ENCODE measurements at places on chromosomes 5 and 9.

DNA sequence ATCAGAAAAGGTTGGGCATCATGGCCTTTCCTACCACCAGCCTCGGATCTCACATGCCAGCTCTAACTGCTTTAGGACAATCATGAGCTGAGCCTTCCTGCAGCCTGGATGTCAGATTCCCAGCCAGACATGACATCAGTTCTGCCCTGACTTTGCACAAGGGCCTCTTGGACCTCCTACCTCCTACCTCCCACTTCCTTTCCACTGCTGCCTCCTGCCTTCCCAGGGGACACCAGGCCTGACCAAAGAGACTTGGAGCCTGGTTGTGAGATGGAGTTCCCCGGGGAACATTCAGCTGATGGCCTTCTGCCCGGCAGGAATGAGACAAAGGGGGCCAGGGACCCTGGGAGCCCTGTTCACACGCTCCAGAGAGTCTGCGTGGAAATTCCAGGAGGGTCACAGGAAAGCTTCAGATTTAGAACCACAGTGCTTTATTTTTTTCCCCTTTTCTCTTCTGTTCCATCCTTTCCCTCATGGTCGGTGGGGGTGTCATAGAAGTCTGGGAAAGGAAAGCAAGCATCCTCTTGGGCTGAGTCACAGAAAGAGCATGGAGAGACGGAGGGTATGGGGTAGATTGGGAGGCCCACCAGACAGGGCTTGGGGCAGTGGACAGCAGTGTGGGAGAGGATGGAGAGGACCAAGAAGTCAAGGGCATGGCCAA is 35.4 kb upstream of the IL17B start:
- DNase-seq = no peak

DNA sequence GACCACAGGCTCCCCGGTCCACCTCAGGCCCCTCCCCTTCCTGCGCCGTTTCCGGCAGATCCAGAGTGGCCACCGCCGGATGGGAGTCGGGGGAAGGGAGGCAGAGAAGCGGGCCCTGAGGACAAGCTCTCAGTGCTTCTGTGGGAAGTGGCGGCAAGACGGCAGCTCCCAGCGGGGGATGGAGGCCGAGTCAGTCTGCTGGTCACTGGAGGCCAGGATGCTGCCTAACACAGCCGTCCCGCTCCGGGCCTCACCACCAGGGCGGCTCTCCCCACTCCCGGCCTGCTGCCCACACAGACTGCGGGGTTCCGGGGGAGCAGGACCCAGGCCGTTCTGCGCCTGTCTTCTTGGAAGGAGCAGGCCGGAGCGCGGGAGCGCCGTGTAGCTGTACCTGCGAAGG is 31.4 kb downstream of the FXN start:
- no peak for DNase-seq

- DNase-seq = no peak
Observed at GRCh38 chr5:33441241-33442177, 744 bp downstream of the TARS1 start.

DNA sequence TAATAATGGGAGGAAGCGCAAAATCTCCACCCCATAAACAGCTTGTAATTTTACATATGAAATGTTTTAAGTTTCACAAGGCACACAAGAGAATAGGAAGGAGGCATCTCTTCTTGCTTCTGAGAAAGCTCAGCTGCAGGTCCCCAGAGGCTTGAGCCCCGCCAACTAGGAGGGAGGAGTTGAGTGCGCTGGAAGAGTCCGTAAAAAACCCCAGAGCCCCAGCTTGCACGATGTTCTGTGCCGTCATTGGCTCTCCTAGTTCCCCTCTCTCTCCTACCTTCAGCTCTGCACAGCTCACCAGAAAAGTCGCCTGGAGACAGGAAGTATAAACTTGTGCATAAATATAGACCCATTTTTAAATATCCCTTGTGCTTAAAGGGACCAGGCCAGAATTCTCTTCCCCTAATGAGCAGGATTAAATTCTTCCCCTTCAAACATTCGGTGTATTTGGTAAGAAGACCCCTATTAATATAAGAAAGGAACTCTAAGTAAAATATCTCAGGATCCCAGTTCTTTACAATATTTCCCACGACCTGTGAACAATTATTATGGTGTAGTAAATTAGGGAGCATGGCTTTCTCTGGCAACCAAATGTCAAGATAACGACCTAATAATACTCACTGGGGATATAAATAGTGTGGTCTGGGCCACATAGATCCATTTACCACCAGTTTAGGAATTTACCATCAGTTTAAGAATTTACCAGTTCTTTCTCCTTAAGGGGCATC is 13.7 kb downstream of the GLRX start:
- DNase-seq = peak; percentile 31

- no peak for DNase-seq
Observed at GRCh38 chr5:148979083-148979723, 83.7 kb downstream of the SH3TC2 start.

GRCh38 chr5:35617060-35617434 is 616 bp upstream of the SPEF2 start:
- no peak for DNase-seq

DNA sequence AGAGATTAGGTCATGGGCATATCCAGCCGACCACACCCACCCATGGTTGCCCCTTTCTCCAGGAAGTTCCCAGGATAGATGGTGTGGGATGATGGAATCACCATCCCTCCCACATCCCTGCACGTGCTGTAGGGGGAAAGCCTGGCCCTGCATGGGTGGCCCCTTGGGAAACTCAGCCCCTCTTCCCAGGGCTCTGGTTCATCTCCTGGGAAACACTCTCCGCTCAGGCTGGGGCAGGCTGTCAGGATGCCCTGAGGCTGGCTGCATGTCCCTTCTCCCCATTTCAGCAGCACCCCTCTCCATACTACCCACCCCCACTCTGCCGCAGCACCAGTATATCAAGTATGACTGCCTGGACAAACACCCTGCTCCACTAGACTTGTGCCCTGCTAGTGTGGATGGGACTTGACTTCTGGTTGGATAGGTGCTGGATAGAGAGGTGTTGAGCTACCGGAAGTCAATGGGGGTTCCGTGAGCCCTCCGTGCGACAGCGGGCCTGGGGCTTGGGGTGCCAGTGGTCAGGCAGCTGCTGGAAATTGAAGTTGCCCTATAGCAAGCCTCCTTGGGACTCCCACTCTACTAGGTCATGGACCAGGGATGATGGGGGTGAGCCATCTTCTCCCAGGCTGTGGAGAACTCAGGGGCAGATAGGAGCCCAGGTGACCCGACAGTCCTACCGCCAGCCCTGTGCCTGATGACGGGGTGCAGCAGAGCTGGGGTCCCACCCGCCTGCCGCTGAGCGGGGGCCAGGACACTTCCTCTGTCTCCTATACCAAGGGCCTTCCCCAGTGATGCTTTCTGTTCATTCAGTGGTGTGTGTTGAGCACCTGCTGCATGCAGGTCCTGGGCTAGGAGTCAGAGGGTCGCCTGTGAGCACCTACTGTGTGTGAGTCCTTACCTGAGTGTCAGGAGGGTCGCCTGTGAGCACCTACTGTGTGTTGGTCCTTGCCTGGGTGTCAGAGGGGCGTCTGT is 69.4 kb upstream of the COL5A1 start:
- no peak for DNase-seq

DNA sequence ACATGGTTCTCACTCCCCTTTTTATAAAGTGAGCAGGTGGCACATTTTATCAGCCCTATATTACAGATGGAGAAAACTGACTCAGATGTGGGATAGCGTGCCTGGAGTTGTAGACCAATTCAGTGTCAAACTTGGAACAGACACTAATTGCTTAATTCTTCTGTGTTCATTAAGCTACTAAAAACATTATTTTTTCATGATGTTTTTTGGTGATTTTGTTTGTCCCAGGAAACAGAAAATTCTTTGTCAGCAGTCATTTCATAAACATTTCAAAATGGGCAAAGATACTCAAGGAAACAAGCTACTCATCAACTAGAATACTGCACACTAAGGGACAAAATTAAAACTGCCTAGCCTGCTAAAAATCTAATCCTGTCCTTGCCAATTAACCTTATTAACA is 2.2 kb downstream of the ABHD17B start:
- DNase-seq = no peak

DNA sequence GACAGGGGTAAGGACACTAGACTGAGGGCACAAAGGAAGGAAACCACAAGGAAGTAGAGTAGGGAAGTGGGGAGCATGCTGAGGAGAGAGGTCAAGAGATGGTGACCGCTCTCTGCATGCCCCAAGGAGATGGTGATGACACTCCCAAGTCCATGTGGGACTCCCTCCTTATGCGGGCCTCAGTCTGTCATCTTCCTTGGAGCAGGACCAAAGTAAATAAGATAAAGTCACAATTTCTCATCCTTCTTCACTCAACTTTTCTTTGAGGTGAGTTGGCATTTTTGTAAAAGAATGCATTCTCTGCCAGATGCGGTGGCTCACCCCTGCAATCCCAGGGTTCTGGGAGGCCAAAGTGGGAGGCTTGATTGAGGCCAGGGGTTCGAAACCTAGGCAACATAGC is 256.7 kb downstream of the DOCK8 start:
- no peak for DNase-seq

DNA sequence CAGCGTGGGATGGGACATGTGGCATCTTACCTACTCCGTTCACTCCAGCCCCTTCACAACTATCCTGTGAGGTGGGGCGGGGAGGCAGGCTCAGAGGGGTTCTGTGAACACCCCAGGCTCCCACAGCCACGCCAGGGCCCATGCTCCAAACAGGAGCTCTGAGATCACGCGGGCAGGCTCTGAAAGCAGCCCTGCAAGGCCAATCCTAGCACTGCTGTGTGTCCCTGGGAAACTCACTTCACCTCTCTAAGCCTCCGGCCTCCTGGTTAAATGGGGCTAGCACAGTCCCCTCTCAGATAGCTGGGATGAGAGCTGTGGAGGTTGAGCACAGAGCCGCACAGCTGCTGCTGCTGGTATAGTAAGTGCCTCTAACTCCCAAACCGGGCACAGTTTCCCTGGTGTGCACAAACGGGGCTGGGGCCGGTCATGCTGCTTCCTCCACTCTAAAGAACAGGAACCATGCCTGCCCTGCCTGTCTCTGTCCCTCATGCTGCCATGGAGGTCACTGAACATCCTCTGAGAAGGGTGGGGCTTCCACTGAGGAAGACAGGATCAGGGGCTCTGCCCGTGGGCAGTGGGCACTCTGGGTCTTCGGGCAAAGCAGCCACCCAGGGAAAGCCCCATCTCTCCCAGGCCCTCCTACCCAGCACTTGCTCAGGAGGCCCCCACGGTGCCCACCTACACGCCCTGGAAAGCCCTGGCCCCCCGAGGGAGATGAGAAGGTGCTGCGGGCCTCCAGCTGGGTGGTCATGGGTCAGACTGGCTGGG is 13.0 kb upstream of the ASS1 start:
- no peak for DNase-seq

DNA sequence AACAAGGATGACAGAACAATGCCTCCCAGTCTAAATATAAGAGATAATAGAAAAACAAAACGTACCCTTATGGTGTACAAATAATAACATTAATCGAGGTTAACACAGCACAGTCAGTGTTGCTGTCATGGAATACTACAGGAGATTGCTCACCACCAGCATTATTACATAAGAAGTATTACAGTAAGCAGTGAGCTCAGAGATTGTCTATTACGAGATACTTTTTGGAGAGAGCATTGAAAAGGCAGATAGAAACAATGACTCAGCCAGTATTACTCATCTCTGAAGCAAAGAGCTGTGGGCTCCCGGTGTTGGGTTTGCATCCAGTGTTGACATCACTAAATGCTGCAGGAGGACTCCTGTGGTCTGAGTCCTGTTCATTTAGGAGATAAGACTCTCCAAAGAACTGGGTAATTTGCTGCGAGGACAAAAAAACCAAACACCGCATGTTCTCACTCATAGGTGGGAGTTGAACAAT is 191.9 kb upstream of the SEMA6A start:
- no peak for DNase-seq

- DNase-seq = no peak
Observed at GRCh38 chr5:120463006-120463680, 957 bp upstream of the PRR16 start.

- no peak for DNase-seq
Observed at GRCh38 chr5:54273715-54274114, 36.7 kb downstream of the ARL15 start.

DNA sequence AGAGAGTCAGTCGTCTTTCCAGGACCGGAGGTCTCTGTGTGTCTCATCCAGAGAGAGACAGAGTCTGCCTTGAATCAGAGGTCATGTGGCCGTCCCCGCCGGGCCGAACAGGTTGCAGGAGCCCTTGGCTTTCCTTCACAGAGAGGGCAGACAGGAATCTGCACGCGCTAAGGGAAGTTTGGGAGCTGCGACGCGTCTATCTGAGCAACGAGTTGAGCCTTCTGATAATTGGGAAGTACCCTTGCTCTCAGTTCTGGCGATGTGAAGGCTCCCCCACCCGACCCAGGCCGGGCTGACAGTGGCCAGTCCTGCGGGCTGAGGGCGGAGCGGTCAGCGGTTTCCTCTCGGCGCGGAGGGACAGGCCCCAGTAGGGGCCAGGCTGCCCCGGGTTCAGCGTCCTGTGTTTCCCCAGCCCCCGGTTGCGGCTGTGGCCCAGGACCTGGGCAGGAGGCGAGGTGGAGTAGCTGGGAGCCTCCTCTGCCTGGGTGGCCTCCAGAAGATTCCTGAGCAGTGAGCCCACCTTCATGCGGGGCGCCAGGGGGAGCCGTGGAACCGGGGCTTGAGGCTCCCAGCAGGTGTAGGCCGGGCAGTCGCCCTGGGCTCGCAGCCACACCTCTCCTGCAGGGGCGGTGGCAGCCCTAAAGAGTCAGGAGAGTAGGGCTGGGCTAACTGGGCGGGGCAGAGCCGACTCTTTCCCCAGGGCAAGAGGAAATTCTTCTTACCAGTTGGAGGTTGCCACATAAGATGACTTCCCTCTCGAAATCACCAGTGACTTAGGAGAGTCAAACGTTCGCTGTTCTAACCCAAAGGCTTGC is 13.9 kb downstream of the NR2F1 start:
- no peak for DNase-seq

GRCh38 chr9:133682818-133683585 is 46.8 kb downstream of the DBH start:
- DNase-seq = no peak

GRCh38 chr5:9201011-9201410 is 344.9 kb downstream of the SEMA5A start:
- DNase-seq = no peak

GRCh38 chr5:160188141-160189015 is 40.9 kb upstream of the FABP6 start:
- DNase-seq = no peak

DNA sequence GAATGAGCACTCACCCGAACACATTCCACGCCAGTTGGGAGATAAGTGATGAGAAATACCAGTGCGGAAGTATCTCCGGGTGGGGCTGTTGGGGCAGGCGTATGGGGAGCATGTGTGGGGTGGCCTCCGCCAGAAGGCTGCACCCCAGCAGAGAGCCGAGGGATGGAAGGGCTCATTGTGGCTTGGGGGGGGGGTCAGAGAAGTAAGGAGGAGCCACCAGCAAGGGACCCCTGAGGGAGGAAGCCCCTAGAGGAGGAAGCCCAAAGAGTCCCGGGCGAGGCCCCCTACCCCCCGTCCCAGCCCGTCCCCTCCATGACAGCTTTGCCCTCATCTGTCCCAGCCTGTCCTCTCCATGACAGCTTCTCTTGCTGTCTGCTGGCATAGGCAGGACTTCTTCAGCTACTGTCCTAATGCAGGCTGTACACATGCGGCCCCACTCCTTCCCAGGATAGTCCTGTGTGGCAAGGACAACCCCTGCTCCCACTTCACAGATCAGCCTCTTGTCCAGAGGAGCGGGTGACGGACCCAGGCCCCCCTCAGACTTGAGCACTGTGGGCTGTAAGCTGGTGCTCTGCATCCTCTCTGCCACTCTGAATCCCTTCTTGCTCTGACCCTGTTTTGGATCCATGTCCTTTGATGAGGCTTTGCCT is 239.6 kb downstream of the CACNA1B start:
- DNase-seq = no peak

GRCh38 chr5:103929338-103930013 is 366.9 kb upstream of the NUDT12 start:
- no peak for DNase-seq

GRCh38 chr5:137341831-137342230 is 157.3 kb downstream of the SPOCK1 start:
- DNase-seq = no peak
